ENCODE measurements at places on chromosomes 16 and 17.

DNA sequence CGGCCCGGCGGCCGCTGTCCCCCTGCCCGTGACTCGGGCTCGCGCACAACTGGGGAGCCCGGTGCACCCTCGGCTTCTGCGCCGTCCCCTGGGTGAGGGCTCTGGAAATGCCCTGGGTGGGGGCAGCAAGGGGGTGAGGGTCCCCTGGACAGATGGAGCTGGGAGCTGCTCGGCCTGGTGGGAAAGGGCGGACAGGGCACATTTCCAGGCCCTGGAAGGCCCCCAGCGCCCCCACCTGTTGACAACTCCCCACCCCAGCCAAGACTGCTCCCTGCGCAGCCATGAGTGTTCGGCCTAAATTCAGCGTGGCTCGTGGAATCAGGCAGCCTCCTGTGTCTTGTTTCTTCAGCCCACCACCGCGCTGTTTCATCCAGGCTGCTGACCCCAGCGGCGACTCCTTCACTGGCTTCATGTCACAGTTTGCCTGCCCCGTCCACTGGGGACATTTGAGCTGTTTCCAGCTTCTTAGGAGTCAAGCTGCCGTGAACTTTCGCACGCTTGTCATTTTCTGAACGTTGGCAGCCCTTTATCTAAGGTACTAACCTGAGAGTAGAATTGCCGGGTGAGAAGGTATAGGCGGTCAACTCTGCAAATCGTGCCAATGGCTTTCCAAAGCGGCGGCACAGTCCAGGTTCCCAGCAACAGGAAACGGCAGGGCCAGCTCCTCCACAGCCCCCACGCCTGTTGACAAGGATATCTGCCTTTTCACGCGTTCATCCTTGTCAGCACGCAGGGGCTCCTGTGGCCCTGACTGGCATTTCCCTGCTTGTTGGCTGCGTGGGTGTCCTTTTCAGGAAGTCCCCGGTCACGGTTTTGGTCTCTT is 895 bp downstream of the UTS2R start:
- no peak for DNase-seq

- no peak for DNase-seq
Measured at GRCh38 chr16:67746846-67747245, 27.7 kb upstream of the GFOD2 start.

DNA sequence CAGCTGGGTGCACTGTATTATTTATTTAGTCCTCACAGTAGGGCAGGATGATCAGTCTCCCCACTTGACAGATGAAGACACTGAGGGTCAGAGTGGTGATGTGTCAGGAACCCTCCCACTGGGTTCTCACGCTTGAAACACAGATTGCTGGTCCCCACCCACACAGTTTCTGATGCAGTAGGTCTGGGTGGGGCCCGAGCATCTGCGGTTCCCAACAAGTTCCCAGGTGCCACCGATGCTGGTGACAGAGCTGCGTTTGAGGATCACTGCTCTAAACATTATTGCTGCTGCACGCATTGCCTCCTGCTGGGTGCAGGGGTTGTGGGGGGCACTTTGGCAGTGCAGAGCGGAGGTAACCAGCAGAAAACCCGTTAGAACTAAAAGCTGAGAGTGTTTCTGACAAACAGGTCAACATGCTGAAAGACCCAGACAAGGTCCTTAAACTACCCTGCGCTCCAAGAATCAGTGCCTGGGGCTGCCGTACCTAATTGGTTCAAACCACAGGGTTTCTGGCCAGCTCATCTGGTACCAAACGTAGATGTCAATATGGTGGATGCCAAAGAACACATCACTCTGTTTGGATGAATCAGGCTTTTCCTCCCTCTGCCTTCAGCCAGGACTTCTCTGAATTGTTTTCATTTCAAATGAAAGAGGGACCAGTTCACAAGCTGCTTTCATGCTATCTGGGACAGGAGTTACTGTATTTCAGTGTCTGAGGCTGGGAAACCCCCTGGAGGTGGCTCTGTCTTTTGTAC is 76.0 kb downstream of the ABCC1 start:
- DNase-seq, result peak; percentile 84

DNA sequence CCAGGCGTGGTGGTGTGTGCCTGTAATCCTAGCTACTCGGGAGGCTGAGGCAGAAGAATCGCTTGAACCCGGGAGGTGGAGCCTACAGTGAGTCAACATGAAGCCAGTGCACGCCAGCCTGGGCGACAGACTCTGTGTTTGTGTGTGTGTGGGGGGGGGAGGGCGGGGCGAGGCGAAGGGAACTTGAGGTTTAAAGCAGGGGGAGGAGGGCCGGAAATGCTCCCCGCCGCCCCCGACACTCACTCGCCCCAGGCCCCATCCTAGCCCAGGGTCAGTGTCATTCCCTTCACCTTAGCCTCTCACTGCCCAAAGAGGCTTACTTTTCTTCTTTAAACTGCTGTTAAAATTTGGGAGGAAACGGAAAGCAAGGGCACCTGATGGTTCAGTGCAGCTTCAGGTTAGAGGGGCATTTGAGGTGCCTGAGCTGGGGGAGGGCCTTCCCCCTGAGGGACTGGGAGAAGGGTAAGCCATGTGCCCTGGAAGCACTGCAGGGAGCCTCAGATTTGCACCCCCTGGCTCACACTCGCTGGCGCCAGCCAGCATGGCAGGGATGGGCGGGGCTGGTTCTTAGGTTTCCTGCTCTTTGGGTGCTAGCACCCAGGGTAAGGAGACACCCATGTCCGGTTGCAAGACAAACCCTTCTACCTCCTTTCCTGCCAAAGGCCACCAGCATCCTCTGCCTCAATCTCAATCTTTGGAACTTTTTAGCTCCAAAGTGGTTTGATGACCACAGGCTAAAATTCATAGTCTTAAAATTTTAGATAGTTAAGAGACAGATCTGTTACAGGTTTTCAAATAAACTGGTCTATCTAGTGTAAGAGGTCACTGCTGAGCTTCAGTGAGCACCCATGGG is 2.2 kb upstream of the LIMD2 start:
- no peak for DNase-seq

- DNase-seq, result no peak
Measured at GRCh38 chr17:34850964-34851363, 110.3 kb downstream of the CCT6B start.

- DNase-seq, result no peak
Measured at GRCh38 chr16:28180655-28181460, 30.9 kb downstream of the XPO6 start.

DNA sequence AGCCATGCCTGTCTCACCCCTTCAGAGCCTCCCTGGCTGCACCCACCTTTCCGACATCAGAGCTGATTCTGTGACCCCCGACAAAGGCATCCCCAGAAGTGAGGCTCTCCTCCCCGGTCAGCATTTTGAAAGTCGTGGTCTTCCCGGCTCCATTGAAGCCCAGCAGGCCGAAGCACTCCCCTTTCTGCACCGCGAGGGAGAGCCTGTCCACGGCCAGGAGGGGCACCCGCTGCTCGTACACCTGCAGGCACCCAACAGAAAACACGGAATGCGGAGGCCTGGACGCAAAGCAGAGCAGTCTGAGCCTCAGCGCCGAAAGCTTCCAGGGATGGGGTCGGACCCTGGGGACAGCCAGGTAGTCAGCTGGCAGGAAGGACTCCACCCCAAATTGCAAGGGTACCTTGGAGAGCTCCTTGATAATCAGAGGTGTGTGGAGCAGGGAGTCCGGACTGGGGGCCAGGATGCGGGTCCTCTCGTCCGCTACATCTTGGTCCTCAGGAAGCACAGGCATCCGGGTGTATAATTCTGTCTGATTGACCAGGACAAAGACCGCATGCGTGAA is 13.1 kb upstream of the RNPS1 start:
- no peak for DNase-seq

DNA sequence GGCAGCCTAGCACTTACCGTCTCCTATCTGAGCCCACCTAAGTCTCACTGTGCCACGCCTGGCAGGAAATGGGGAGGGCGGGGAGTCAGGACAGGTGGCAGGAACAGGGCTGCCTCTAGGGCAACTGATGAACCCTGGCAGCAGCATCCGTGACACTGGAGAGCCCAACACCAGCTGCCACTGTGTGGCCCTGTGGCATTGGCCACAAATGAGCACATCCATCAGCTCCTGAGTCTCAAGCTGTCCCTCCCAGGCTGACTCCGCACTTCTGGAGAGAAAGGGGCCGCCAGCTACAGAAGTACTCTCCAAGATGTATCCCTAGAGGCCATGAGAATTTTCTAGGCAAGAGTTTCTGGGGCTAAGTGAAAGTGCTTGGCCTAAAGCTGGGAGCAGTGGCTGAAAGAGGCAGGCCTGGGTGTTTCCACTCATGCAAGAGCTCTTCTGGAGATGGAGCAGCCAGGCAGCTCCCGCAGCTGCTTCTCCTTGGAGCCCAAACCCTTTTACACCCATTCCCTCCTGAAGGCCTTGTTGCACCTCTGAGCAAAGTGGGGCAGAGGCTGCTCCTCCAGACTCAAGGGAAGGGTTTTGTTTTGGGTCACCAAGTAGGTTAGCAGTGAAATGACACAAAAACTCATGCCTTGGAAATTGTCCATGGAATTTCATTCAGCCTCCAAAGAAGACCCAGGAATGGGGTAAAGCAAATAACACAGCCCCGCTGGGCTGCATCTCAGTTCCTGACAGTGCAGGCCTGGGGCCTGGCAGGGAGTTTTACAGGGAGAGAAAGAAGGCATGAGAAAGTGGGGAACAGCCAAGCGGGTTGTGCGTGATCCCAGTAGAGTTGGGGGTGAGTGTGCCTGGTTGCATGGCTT is 25.8 kb downstream of the PEMT start:
- DNase-seq, result no peak

- no peak for DNase-seq
Measured at GRCh38 chr16:13436641-13437412, 483.1 kb upstream of the ERCC4 start.

- no peak for DNase-seq
Measured at GRCh38 chr17:45573924-45574770, 83.6 kb upstream of the PLEKHM1 start.
